ENCODE measurements at places on chromosomes 7 and 10.

DNA sequence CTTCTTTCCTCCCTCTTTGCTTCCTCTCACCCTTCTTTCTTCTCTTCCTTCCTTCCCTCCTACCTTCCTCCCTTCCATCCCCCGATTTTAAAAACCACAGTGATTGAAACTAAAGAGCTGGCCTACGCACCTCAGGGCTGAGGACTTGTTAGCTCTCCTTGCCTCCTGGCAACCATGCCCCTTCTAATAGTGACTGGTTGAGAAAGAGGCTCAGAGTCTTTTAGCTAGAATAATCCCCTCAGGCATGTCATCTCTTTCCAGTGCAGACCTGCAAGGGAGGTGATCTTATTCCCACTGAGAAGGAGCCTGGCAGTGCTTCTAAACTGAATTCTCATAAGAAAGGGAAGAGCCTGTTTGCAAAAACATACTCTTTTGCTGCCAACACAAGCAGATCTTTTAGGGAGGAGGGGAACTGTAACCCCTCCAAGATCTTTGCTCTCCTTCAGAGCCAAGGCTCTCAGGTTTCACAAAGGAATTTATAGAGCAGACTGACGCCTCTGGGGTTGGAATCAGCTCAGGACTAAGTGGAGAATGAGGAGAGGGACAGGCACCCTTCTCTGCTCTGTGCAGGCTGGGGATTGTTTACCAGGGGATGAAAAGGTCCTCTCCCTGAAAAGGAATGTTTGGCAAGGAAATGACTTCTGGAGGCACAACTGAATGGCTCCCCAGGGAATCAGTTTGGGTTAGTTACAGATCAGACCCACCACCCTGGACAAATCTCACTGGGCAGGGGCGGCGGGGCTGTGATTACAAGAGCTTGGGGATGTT, 9.4 kb upstream of the ANKRD1 start:
- peak; percentile 88 for DNase-seq

GRCh38 chr7:33143996-33144718, 14.8 kb downstream of the BBS9 start:
- no peak for DNase-seq

GRCh38 chr7:39574673-39575349, 8.6 kb downstream of the YAE1 start:
- DNase-seq = no peak

DNA sequence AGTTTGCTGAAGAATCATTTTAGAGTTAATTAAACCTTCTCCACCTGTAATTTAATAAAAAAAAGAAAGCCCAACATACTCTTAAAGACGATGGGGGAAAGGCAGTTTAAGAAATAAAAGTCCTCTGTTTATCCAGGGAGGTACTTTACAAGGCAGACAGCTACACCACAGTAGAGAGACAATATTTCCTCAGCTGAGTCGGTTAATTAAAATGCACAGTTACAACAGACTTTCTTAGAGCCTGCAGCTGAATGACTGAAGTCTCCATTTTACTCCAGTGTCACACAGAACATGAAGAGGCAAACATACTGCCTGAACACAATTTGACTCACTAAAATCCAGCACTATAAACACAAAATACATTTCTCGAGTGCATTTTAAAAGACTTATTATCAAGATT, 15.1 kb downstream of the LRRTM3 start:
- no peak for DNase-seq

GRCh38 chr7:5036446-5036845, 9.2 kb upstream of the RBAK start:
- no peak for DNase-seq

GRCh38 chr7:87497482-87497881, 22.0 kb upstream of the ABCB4 start:
- no peak for DNase-seq

DNA sequence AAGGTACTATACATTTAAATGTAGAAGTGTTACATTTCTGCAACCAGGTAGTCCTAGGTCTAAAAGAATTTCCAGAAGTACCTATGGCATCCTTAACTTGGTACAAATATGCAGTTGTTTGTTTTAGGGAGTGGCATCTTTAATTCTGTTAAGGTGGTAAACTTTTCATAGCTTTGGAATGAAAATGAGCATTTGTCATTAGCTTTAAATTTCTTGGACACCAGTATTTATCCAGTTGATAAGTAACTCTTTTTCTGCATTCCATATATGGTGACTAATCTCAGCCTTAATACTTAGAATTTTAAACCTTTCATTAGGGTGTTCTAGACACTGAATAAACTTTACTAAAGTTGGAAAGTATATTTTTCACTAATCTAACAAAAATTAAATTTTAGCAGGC, 10.8 kb downstream of the SLF2 start:
- DNase-seq = no peak

DNA sequence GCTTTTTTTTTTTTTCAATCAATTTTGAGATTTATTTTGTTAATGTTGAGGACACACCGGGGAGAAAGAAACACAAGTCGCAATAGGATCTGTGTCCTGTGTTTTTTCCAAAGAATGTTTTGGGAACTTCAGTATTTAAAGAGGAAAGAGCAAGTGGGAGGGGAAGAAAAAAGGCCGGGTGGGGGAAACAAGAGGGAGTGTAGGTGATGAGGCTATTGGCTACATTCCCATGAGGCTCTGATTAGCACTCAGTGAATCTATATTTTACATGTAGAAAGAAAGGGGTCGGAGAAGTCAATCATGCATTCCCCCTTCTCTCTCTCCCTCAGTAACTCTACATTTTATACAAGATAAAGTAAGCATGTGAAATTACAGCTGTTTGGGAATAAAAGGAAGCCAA, 4.1 kb downstream of the ZNF680 start:
- peak; percentile 28 for DNase-seq

- DNase-seq = peak; percentile 7
Measured at GRCh38 chr7:19772841-19773760, at the start of gene TMEM196. TMEM196 (minus strand) TSS chr7:19773617; CDS start chr7:19772696, 921 bp downstream.

DNA sequence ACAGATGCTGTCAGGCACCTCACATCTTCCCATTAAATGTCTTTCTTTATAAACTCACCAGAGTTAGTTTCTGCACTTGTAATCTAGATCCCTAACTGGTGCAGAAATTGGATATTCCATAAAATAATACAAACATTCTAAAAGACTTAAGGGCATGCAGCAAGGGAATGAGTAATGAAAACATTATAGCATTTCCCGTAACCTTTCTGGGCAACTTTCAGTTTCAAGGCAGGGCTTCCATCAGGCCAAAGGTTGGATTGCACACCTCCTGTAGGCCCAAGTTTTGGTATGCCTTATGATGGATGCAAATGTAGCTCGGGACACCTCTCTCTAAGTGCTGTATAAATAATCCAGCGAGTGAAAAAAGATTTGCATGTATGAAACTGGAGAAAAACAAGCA, 129.9 kb upstream of the LYZL2 start:
- DNase-seq = peak; percentile 21

DNA sequence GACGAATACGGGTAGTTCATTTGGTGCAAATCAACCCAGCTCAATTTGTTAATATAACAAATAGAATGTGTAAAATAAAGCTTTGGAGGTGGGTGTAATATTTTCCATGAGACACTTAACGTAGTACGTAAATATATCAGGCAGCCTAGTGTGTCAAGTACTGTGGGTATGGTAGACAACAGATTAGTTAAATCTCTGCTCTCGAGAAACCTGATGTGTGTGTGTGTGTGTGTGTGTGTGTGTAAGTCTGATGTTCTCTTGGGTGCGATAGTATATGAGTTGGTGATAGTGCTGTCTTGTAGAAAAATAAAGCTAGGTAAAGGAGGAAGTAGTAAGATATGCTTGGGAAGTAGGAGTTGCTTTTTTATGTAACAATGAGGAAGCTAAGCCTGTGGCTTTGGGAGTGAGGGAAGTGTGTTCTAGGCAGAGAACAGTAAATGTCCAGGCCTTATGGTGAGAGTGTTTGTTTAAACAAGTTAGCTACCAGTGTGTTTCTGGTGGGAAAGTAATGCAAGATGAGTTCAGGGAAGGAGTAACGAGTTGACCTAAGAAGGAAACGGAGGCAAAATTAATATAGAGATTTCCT, 26.1 kb downstream of the WAC start:
- no peak for DNase-seq

DNA sequence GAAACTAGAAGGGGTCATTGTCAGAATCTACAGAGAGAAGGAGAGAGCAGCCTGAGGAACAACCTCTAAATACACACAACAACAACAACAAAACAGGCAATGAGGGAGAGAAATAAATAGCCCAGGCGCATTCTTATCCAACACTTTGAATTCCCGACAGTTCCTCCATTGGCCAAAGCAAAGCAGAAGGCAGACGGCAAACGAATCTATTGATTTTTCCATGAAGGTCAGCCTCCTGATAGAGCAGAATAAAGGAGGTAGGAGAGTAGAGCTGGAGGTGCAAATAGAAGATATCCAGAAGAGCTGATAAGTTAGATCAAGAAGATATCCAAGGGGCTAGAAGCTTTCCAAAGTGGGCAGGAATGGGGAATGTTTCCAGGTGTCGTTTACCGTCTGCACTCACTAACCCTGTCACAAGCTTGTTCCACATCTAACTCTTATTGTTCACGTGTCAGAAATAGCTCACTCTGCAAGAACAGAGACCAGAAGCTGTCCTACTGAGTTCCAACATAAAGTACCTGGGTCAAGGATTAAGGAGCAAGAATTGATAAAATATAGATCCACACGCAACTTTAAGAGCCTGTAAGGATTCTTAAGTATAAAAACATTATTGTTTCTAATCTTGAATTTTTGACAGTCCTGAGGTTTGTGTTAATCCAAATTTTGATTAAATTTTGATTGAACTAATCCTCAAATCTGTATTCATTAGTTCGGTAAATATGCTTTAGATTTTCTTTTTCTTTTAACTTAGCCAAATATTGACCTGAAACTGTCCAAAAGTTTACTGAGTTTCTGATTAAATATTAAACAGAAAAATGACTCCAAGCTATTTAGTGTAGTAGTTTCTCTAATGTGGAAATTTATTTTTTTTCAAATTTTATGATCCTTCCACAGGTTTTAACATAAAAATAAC, 45.7 kb downstream of the PTN start:
- no peak for DNase-seq

- peak; percentile 74 for DNase-seq
Measured at GRCh38 chr10:13670311-13670710, 83.5 kb downstream of the PRPF18 start.

DNA sequence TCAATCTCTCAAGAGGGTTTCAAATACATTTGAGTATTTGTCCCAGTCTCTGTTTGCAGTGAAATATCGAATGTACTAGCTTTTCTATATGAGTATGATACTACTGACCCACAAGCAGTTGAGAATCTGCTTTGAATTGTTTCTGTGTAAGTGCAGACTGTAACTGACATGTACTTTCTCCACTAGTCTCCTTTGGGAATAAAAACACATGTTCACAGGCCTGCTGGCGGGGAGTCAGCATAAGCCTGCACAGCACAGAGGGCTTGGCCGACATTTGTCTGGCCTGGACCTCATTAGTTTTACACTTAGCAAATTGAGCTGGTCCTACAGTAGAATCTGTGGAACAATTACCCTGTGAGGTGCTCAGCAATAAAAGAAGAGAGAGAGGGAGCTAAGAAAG, 72.6 kb downstream of the ITGB8 start:
- DNase-seq = no peak

GRCh38 chr7:34158368-34159153, 253.2 kb downstream of the BMPER start:
- no peak for DNase-seq

Data from dermis blood vessel endothelial cell (primary cell).